Suppressor macrophage (primary cell): ENCODE measurements at places on chromosomes 4 and X.

DNA sequence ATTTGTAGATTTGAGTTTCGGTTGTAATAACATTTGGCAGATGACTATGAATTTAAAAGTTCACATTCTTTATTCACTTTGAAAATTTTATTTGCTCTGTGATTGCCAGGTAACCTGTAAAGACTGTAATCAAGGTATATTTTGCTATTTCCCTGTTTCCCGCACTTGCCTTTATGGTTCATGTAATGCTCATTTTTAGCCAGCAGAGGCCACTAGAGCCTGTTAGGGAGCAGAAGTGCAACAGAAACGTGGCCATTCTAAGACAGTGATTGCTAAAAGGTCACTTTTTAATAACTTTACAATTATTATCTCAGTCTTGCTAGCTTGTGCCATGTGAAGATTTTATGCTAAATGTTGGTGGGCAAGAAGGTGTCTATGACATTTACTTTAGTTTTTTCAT, 12.4 kb downstream of the YIPF6 start:
- peak; percentile 70 for DNase-seq

DNA sequence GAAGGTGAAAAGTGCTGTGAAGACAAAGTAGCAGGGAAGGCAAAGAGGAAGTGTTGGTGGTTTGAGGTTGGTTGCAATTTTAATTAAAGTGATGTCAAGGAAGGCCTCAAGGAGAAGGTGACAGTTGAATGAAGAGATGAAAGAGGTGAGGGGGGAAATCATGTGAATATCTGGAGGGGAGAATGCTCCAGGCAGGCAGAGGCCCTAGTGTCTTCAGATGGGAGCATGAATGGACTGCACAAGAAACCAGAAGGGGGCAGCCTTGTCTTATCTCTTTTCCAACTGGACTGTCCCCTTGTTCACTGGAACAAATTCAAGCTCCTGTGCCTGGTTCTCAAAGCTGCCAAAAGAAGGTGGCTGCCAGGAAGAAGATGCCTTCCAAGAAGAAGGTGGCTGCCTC, 68.4 kb downstream of the MAOB start:
- peak; percentile 21 for DNase-seq

GRCh38 chr4:80417019-80417418, 81.5 kb downstream of the CFAP299 start:
- DNase-seq = no peak

GRCh38 chrX:70257423-70258288, 2.3 kb downstream of the P2RY4 start:
- peak; percentile 2 for DNase-seq

- peak; percentile 59 for DNase-seq
Measured at GRCh38 chrX:49892542-49892941, 13.3 kb downstream of the USP27X start.

- DNase-seq = no peak
Measured at GRCh38 chr4:6463311-6464289, 8.8 kb downstream of the PPP2R2C start.

- DNase-seq = no peak
Measured at GRCh38 chr4:3478446-3479357, 15.6 kb downstream of the DOK7 start.
